ENCODE measurements at places on chromosomes 12 and 14.
A peak's percentile ranks its signal among the peaks of the same experiment; 100 is the strongest.

- DNase-seq = no peak
Observed at GRCh38 chr14:105283028-105283427, 17.8 kb downstream of the BRF1 start.

GRCh38 chr12:127052511-127053232, 1214.3 kb upstream of the TMEM132C start:
- no peak for DNase-seq

GRCh38 chr12:32894566-32894965, 2.0 kb downstream of the PKP2 start:
- no peak for DNase-seq

DNA sequence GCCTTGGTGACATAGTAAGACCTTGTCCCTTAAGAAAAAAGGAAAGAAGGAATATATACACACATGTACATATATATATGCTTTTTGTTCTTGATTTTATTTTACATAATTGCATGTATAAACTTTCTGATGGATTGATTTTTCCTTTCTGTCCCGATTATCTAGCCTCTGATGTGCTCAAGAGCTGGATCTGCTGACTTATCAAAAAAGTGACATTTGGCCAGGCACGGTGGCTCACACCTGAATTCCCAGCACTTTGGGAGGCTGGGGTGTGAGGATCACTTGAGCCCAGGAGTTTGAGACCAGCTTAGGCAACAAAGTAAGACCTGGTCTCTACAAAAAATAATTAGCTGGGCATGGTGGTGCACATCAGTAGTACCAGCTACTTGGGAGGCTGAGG, 12.0 kb downstream of the SNRNP35 start:
- DNase-seq = no peak

GRCh38 chr12:93199831-93200236, 177.9 kb upstream of the NUDT4 start:
- no peak for DNase-seq

GRCh38 chr12:45389426-45389825, 173.5 kb downstream of the ANO6 start:
- no peak for DNase-seq

GRCh38 chr12:29781705-29782266, 2.0 kb downstream of the TMTC1 start:
- DNase-seq = no peak

DNA sequence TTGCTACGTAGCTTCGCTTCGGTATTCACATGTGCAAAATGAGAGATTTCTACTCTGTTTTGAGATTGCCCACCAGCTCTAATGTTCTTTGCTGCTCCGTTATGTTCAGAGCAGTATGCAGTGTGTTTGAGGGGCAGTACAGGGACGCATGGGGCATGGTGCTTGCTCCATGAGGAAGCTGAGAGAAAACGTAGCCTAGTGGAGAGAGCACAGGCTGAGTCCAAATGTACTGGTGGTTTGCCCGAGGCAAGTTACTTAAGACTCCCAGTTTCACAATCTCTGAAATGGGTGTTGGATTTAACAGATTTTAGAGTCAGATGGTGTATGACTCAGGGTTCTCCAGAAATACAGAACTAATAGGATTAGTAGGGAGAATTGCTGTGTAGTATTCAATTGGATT, 310.5 kb downstream of the ETNK1 start:
- DNase-seq = no peak

DNA sequence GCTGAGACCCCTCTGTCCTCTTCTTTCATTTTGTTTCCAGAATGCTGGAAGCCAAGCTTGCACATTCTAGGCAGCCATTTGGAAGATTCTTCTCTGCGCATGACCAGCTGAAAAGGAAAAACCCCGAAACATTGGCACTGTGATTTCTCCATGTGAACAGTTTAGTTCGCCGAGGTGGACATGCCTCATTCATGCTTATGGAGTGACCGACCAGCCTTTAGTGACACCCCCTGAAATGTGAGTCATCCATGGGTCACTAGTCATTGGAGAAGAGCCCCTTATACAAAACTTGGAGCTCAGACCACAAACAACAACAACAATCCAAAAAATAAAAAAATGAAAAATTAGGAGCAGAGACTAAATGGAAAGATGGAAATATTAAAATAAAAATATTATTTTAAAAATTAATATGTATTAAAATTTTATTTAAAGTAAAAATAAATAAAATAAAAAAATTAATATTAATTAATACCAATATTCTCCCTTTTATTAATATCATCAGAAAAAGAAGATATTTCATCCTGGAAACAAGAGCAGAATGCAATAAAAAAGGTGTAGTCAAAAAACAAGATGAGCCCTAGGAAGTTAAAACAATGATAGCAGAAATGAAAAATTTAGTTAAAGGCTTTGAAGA, 9.5 kb upstream of the KRT7 start:
- DNase-seq = no peak

DNA sequence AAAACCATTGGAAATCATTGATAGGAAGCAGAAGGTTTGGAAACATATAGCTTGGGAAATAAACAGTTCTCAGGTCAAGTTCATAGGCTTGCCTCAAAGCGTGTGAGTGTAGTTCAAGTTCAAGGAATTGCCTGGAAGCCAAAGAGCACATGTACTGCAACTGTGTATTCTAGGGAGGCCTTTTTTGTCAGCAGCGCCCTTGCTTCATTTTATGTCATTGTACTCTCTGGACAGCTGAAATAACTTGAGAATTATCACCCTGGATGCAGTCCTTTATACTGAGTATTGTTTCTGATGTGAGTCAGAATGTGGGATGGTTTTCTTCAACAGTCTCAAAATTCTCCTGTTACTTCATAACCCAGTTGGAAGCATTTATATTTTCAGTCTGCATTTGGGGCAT, 16.0 kb upstream of the EVL start:
- DNase-seq = no peak

GRCh38 chr12:125083072-125083471, 17.8 kb downstream of the AACS start:
- no peak for DNase-seq

DNA sequence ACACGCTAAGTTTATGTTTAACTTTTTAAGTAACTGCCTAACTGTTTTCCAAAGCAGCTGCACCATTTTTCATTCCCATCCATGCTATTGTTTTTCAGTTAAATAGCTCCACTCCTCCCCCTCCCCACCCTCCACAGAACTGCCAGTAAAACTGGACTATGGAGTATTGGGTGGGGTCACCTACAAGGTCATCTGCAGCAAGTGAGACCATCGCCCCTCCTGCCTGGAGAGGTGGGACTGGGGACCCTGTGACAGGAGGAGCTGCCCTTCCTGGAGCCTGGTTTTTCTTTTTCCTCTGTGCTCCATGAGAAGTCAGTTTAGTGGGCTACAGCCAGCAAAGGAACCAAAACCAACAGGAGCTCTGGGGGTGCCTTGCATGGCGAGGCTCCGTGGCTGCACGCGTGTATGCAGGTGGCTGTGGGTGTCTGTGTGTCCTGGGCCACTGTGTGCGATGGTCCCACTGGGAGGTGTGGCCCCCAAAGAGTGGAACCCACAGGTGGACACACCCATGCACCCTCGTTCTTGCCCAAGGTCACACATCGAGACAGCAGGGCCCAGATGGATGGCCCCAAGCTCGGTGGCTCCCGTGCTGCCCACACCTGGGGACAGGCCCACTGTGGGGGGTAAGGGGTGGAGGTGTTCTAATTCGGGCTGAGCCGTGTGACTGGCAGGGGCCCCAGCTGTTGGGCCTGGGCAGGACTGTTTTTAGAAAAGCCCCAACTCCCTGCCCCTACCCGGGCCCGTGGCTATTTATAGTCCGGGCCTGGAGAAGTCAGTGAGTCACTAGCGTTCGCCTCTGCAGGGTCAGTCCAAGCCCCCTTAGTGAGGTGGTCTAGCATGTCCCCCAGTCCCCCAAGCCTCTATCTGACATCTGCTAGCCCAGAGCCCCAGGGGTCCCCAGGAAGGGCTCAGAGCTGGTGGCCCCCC, 2.3 kb upstream of the ADSS1 start:
- no peak for DNase-seq

GRCh38 chr12:14995583-14996425, 23.0 kb downstream of the PDE6H start:
- peak; percentile 49 for DNase-seq

DNA sequence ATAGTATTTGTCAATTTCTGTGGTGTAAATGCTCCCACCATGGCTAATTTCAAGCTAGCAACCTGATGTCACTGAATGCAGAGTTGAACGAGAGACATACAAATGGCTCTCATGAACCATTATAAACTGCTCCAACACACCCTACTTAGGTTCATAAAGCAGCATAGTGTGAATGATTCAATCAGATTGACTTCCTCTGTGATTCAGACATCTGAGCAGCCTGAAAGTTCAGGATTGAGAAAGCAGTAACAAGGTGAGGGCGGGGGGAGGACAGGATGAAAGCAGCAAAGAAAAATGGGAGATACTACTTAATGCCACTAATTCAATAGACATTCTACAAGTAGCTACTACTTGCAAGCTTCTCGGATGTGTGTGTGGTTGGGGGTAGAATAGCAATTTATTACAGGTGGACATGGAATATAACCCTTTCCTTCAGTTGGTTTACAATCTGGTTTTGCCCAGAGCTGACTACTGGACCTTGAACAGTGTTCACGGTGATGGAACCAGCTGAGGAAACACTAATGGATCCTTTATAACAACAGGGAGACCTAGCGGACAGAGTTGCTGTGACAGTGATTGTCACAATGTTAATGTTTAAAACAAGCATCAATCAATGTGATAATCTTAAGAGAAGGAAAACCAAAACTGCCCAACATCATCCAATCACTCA, 52.5 kb upstream of the PELI2 start:
- no peak for DNase-seq

All from NCI-H1048 (cell line).